ENCODE measurements at places on chromosomes 1 and 21.

DNA sequence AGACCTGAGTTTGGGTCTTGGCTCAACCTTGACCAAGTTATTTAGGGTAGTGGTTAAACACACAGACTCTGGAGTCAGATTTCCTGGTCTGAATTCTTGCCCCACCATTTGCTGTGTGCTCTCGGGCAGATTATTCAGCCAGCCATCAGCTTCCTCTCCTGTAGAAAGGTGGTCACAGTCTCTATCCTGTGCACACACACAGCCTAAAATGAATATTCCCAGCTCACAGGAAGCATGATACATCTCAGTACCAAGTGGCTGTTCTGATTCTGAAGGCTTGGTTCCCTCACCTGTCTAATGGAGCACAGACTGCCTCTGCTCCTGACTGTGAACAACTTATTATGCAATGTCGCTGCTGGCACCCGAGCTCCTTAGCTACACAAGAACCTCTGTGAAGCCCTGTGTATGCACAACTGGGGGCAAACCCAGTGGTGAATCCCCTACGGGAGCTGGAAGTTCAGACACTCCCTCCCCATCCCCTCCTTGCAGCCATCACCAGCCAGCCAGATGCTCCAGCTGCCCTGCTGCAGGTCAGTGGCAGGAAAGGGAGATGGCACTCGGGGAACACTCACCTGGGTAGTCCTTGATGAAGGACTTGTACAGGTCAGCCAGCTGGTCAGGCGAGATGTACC, 13.7 kb downstream of the ENO1 start:
- DNase-seq = no peak

DNA sequence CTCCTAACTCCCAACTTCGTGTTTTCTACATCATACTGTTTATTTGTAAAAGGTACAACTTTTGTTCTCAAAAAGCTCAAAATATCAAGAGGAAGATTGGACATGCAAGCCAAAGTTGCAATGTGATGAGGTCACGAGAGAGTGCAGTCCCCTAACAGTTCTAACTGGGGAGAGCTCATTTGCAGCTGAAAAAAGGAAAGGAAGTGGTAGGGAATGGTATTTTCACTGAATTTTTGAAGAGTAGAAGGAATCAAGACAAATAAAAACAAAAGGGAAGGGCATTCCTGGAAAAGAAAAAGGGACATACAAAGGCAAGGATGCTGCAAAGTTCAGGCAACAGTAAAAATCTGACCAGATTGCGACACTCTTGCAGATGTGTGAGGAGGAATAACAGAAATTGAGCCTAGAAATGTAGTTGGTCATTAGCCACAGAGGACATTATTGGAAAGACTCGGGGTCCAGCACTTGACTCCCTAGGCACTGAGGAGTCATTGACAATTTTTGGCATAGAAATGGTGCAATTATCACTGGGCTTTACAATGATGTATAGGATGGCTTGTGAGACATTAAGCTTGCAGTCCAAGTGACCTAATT, 67.9 kb downstream of the TBX15 start:
- DNase-seq = no peak

GRCh38 chr21:28513428-28513827, 479.2 kb downstream of the LTN1 start:
- no peak for DNase-seq

- DNase-seq = no peak
Observed at GRCh38 chr1:83090195-83090594, 908.7 kb downstream of the TTLL7 start.

- DNase-seq = no peak
Observed at GRCh38 chr1:201764579-201764978, 64.4 kb upstream of the IPO9 start.

GRCh38 chr1:207031632-207032264, 808 bp downstream of the C1orf116 start:
- DNase-seq = no peak

DNA sequence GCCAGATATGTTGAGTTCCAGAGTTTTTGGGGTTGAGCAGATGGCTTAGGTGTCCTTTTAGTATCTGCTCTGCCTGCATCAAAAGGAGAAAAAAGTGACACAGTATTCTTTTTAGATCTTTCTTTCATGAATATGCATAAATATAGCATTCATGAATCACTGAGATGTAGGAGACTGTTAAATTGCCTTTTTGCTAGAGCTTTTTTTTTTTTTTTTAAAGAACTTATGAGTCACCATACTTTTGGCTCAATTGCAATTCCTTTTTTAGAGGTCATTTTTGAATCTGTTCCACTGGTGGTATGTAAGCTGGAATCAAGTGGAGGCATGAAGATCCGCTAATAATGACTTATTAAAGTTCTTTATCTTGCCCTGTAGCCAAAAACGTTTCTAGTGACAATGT, 480.9 kb upstream of the ZRANB2 start:
- DNase-seq = no peak

GRCh38 chr21:41848533-41848932, 30.6 kb downstream of the PRDM15 start:
- DNase-seq = no peak

GRCh38 chr1:16158025-16158424, 2.2 kb upstream of the EPHA2 start:
- peak; percentile 24 for DNase-seq

- DNase-seq = peak; percentile 19
Observed at GRCh38 chr1:40153073-40153770, 8.0 kb upstream of the RLF start.

- no peak for DNase-seq
Observed at GRCh38 chr1:17081439-17081838, 27.6 kb upstream of the SDHB start.

- DNase-seq = no peak
Observed at GRCh38 chr21:31667132-31667531, 7.6 kb downstream of the SOD1 start.

DNA sequence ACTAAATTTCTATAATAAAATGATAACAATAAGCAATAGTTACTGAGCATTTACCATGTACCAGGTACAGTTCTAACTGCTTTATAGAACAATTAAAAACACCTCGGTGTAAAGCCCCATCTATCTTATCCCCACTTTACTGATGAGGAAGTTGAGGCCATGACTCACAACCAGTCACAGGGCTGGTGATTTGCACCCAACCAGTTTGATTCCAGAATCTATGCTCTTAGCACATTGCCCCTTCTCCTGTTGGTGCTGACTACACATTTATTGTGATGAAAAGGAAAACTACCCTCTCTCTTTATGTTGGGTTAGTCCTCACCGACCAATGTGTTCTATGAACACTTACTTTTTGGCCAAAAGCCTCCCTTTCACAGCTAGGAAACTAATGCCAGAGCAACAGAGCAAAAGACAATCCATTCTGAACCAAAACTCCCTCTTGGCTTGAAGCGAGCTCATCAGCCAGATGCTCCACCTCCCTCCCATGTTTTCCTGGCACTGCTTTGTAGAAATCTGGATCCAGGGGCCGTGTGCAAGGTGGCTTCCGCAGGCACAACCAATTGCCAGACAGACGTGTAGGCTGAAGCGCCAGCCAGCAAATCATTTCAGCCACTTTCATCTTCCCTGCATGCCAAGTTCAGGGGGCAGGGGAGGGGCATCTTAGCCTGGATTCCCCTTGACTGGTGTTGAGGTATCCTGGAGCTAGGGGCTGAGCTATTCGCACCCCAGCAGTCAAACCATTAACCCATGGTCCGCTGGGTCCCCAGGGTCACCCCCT, 32.0 kb upstream of the SLC30A1 start:
- no peak for DNase-seq

- DNase-seq = no peak
Observed at GRCh38 chr1:172148707-172149106, 271.8 kb upstream of the C1orf105 start.

DNA sequence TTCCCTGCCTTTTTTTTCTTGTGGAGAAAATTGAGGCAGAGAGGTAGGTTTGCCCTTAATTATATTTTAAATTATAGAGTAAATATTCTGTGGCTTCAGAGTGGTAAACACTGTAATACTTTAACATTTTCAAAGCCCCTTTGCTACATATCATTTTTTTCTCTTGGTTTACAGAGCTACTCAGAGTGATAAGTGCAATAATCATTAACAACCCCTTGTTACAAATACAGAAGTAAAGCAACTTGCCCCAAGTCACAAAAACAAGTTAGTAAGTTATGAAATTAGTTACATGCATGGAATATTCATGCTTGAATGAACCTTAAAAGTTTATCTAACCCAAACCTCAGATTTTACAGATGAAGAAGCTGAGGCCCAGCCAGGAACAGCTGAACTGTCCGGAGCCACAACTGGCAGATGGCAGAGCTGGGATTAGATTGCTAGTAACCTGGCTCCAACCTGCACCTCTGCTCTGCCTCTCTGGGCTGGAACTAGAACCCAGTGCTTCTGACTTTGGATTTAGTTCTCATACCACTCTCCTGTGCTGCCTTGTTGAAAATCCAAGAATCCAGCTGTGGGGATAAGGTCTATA, 48.7 kb downstream of the TNN start:
- no peak for DNase-seq

DNA sequence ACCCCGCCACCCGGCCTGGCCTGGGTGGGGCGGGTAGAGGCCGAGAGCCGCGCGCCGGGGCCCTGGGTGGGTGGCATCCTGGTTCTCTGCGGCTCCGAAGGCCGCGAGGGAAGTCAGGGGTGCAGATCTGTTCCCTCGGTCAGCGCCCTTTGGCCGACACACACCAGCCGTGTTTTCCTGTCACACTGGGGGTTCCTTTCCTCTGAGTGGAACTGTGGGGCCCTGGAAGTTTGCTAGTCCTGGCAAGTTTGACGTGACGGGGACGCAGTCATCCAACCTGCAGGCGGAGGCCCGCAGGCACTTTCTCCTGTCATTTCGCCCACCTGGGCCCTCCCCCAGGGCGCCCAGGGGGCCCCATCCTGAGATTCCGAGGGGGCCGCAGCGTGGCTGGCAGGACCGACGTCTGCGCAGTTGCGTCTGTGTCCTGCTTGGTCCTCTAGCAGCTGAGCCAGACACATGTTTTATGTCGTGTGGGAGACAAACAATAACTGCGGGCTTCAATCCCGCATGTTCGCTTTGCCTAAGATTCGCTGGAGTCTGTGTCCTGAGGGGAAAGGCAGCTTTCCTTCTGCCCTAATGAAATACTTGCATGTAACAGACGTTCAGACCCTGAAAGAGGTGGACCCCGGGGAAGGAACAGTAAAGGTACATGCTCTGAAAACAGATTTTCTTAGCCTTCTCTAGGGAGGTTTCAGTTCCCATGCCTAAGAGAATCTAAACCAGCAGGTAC, 1.5 kb downstream of the FAM163A start:
- DNase-seq = no peak

GRCh38 chr1:6108937-6109614, 63.4 kb downstream of the KCNAB2 start:
- no peak for DNase-seq

DNA sequence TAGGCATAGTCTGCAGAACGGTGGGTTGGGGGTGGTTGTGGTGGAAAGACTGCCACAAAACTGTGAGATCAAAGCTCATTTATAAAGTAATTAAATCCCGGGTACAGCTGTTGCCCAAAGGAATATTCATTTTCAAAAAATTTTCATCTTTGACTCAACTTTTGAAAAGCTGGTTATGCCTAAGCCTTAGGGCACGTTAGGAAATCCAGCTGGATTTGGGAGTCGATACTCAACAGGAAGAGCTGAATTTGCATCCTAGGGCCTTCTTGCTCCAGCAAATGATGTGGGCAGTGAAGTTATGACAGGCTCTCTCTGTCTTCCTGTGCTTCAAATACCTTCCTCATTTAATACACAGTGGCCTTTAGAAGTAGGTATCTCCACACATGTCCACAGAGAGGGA, 31.7 kb downstream of the ZP4 start:
- DNase-seq = no peak

GRCh38 chr1:216499581-216500272, 76.5 kb upstream of the USH2A start:
- no peak for DNase-seq

DNA sequence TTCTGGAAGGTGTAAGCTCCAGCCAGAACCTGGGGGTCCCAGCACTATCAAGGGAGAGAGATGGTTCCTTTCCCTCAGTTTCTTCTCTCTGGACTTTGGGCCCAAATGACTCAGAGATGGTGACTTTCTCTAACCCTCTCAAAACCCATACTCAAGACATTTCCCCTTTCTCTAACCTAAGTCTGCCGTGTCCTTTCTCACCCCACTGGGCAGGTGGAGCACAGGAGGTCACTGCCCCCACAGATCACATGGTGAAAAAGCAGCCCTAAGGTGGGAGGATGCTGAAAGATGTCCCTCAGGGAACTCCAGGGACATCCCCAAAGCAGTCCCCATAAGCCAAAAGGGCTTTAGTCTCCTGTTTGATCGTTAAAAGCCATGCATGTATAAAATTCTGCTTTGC, 173.7 kb downstream of the HIVEP3 start:
- no peak for DNase-seq

DNA sequence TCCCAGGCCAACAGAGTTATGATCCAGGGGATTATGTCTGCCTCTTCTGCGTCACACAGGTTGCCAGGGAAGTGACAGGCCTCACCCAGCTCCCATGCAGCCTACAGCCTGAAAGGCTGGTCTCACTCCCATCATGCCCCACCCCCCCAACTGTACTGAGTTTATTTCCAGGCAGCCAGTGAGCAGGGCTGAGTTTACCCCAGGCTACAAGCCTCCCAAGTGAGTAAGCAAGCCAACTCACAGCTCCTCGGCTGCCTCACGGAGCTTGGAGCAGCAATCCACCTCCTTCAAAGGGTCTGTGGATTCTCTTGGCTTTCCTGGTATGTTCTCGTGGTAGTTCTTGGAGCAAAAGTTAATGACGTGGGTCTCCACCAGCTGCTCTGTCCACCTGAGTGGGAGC, 1147.6 kb upstream of the ADGRL4 start:
- no peak for DNase-seq
